Umbilical cord (tissue), 2 donors: ENCODE measurements at places on chromosomes 3 and 15. TPM values are rescaled to one million over a fixed set of nuclear protein-coding genes. Genes with fewer than 3 reads are reported as not detected.

Gene ZNF80
- total RNA-seq, result 2.4 TPM

Gene SLC22A14
- 0.96 TPM for total RNA-seq

Gene CPLX3
- total RNA-seq, result 0.72 TPM

Gene SSUH2
- total RNA-seq, result 3.9 TPM

Gene BSN
- total RNA-seq, result 0.96 TPM

Gene CKMT1B
- not detected for total RNA-seq

DNA sequence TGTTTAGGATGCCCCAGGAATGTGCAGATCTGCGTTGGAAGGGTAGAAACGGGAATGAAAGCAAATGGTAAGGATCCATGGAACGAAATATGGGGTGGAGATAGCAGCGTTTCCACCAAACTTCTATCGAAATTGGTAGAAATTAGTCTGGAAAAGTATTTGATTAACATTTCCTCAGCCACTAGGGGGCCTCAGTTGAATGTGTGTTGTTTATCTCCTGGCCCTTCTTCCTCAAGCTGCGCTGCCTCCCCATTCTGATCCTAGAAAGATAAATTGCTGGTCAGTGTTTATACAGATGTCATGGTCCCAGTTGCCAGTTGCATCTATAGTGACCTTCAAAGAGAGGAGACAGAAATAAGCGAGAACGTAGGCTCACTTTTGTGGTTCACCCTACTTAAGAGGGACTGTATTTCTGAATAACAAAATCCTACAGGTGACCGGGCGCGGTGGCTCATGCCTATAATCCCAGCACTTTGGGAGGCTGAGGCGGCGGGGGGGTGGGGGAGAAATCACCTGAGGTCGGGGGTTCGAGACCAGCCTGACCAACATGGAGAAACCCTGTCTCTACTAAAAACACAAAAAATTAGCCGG is 457.1 kb downstream of the SQOR start:
- DNase-seq, result peak; percentile 26

- DNase-seq, result no peak
These were observed 5.3 kb upstream of the INSYN1 start for GRCh38 chr15:73758461-73758860.
